ENCODE measurements at places on chromosomes 1 and 21.

GRCh38 chr1:152169366-152170025 lies 10.5 kb upstream of the RPTN start:
- DNase-seq, result no peak

GRCh38 chr21:15843766-15844165 lies 114.0 kb downstream of the USP25 start:
- no peak for DNase-seq

DNA sequence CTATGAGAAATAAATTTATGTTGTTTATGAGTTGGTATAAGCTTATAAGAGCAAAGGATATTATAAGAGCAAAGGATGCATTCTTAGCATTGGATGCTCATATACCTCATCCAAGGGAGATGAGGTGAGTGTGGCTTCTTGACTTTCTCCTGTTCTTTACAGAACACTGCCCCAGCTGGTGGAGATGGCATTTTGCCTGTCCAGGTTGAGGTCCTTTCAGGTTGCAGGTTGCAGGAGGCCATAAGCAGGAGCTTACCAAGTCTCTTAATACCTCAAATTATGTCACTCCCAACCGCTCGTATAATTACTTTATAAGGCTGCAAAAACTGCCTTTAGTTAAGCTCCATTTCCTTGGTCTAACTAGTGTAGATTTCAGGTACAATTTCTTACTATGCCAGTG lies 66.7 kb downstream of the RPE65 start:
- DNase-seq, result no peak

DNA sequence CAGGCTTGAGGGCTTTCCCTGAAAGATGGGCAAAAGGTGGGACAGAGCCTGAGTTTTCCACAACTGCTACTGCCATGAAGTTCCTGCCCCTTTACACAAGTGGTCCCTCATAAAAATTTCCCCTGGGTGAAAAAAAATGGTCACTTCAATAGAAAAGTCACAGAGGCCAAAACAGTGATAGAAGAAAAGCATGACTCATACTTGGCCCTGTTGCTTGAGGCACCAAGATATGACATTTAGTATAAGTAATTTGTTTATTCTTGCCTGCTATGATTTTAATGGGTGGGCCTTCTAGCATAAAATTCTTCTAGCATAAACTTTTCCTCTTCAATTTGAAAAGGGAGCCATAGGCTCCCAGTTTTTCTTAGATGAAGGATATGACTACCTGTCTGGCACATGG lies 280.2 kb downstream of the DPYD start:
- no peak for DNase-seq

GRCh38 chr1:205147191-205147835 lies 25.5 kb upstream of the RBBP5 start:
- no peak for DNase-seq

- DNase-seq, result no peak
Measured at GRCh38 chr1:20074725-20075171, 4.8 kb downstream of the PLA2G5 start.

- DNase-seq, result no peak
Measured at GRCh38 chr1:11946647-11947046, 12.1 kb downstream of the PLOD1 start.

DNA sequence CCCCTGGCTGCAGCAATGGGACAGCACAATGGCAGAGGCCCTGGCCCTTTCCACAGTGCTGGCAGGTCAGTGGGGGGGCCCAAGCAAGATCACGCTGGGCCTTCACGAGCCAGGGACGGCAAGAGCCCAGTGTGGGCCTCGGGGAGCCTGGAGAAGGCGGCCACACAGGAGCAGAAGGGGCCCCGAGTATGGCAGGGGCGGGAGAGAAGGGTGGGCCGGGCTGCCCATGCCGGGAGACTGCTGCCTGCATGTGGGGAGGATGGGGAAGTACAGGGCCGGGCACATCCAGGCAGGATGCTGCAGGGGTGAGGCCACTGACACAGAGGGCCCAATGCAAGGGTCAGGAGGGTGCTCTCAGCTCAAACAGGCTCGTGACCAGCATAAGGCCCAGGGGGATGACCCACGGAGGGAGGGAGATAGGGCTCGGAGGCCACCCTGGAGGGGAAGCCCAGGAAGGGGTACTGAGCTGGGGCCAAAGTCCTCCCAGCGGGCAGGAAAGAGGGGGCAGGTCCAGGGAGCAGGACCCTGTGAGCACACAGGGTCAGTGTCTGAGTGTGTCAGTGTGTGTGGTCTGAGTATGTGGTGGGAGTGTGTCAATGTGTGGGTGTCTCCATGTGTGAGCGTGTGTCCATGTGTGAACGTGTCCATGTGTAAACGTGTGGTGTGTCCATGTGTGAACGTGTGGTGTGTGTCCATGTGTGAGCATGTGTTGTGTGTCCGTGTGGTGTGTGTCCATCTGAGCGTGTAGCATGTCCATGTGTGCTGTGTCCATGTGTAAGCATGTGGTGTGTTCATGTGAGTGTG lies 13.1 kb downstream of the SLC19A1 start:
- DNase-seq, result no peak
